ENCODE measurements at places on chromosomes 11 and 22.

- peak; percentile 60 for DNase-seq
Measured at GRCh38 chr11:11980841-11981308, 27.6 kb downstream of the DKK3 start.

GRCh38 chr11:1843098-1843473 is 4.3 kb downstream of the TNNI2 start:
- no peak for DNase-seq

- peak; percentile 38 for DNase-seq
Measured at GRCh38 chr11:66595245-66595904, 2.4 kb downstream of the CCS start.

GRCh38 chr11:71086687-71087258 is 165.6 kb downstream of the SHANK2 start:
- DNase-seq: no peak

- DNase-seq: peak; percentile 8
Measured at GRCh38 chr11:43419460-43419859, 60.7 kb downstream of the TTC17 start.

Data from astrocyte (in vitro differentiated cells and primary cell).